ENCODE measurements at places on chromosomes 2 and 18. TPM values are rescaled to one million over a fixed set of nuclear protein-coding genes. Genes with fewer than 3 reads are reported as not detected.

Gene GBX2
- total RNA-seq, result not detected

Gene TMEM127
- 26.7 TPM for total RNA-seq

Gene ANO7
- 1.6 TPM for total RNA-seq

Gene NFATC1
- 11.7 TPM for total RNA-seq

Gene CCDC74B
- 3.1 TPM for total RNA-seq

Gene MATN3
- total RNA-seq, result 0.49 TPM

Gene MAPK4
- total RNA-seq, result 0.16 TPM

Gene TMEM17
- total RNA-seq, result 1.4 TPM

Gene ANKRD30BL
- total RNA-seq, result not detected

Gene NT5DC4
- total RNA-seq, result not detected

Gene C2orf78
- not detected for total RNA-seq

Gene GALM
- 15.5 TPM for total RNA-seq

Data from cardiac atrium fibroblast (primary cell).